BE2C (cell line): ENCODE measurements at places on chromosomes 2 and 18.

- DNase-seq = no peak
Measured at GRCh38 chr18:78245451-78245850, 734.2 kb upstream of the SALL3 start.

DNA sequence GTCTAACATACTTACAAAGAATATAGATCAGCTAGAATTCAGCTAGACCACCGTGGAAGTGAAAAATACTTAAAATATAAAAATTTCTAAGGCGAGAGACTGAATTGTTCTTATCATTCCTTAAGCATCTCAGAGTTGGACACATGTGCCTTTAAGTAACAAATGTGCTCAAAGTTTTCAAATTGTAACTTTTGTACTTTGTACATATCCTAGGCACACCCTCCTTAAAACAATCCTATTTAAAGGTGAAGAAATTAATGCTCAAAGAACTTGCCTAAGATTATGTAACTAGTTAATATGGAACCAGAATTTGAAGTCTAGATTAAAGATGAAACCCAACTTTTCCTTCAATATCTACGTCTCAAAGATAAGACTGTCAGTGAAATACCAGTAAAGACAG, 74.1 kb downstream of the EML4 start:
- no peak for DNase-seq

DNA sequence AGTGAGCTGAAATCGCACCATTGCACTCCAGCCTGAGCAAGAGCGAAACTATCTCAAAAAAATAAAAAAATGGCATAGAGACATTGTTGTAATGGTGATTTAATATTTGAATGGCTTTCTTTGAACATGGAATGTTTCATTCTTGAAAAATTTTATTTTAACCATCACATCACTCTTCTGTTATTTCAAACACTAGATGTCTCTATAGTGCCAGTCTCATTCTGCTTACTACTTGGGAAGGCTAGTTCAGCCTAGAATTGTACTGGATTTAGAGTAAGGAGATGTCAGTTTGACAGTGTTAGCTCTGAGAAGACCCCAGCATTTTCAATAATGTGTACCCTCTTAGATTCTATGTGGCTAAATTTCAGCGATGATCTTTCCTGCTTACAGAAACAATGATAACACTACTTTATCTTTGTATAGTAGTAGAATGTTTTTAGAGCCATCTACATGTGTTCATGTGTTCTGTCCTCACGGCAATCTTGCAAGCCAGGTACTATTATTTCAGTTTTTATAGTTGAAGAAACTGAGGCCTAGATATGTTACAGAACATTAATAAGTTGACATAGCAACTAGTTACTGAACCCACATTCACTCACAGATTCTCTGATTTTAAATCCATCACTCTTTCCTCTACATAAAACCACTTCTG, 142.9 kb upstream of the ZSWIM2 start:
- DNase-seq = no peak

- DNase-seq = no peak
Measured at GRCh38 chr18:55503167-55503820, 84.7 kb downstream of the TCF4 start.

DNA sequence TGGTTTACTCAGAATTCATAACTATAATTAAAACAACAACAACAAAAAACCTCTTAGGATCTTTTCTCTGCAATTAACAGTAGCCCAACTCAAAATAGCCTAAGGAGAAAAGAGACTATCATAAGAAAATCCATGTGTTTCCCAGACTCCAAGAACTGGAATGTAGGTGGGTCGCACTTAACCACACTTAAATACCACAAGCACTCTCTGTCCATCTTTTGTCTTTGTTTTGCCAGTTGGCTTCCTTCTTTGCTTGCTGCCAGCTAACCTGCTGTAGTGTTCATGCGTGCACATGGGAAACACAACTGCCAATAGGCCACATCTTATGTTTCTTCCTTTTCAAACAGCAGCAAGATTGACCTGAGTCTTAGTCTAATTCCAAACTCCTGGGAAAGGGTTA, 24.1 kb upstream of the ACVR1 start:
- no peak for DNase-seq

GRCh38 chr2:7497178-7497577, 580.0 kb downstream of the RNF144A start:
- DNase-seq = no peak

DNA sequence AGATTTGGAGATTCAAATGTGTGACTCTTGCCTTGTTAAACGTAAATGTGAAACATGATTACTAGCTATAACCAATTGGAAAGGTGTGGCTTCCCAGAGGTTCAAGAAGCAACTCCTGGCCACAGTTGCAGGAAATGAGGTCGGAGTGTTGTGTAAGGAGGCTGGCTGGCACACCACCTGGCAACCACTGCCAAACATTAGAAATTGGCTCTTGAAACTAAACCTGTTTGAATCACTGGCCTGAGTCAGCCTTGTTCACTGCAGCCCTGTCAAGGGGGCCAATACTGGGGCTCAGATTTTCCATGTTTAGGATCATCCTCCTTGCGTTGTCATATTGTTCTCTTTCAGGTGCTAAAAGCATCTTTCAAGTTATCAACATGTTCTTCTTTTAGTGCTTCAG, 206.3 kb downstream of the ARL6IP6 start:
- DNase-seq = no peak
